ENCODE measurements at places on chromosomes 16 and 17.

DNA sequence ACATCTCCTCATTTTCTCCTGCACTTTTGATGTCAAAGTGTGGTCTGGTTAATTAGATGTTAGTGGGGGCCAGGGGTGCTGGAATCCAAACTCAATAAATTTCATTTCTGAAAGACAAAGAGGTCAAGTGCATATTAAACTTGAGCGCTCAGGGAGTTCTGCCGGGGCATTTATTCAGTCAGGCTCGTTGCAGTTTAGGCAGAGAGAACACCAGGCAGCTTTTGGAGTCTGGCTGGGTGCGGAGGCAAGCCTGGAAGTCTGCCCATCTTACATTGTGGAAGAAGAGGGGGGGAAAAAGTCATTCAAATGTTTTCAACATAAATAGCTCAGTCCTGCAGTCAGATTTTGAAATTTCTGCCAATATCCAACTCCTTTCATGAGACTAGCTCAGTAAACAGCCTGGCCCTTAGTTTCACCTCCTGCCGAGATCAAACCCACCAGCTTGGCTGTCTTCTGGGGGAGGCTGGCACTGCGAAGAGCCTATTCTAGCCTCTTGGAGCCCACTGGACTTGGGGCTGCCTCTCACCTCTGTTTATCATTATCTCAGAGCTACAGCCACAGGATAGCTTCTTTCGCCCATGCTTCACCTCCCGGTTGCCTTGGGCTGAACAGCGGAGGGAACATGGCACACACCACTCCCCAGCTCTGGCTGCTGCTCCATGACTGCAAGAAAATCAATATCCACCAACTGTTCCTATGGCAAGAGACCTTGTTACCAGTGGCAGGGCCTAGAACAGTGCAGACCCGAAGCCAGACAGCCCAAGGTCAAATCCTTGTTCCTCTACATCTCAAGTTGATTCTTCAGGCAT, 177.4 kb upstream of the CDH5 start:
- no peak for DNase-seq

GRCh38 chr17:33847900-33848299, 407.2 kb upstream of the CCL2 start:
- DNase-seq, result no peak

DNA sequence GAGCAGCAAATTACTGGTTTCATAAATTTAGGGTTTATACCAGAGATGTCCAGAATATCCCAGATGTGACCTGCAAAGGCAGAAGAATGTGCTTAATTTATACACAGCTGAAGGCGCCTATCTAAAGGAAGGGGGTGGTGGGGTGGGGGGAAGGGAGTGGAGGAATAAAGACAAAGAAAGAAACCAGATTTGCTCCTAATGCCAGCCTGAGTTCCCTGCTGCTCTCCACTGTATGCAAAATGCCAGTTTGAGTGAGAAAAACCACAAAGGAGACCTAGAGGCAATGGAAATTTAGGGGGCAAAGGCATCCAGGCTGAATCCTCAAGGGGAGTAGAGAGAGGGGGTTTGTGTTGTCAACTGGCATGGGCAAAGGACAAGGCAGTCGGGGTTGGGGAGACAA, 161.5 kb upstream of the TOX3 start:
- no peak for DNase-seq

- DNase-seq, result no peak
Observed at GRCh38 chr16:56910654-56911539, 21.0 kb upstream of the HERPUD1 start.

GRCh38 chr16:56673921-56674320, 4.3 kb downstream of the MT1H start:
- DNase-seq, result no peak

DNA sequence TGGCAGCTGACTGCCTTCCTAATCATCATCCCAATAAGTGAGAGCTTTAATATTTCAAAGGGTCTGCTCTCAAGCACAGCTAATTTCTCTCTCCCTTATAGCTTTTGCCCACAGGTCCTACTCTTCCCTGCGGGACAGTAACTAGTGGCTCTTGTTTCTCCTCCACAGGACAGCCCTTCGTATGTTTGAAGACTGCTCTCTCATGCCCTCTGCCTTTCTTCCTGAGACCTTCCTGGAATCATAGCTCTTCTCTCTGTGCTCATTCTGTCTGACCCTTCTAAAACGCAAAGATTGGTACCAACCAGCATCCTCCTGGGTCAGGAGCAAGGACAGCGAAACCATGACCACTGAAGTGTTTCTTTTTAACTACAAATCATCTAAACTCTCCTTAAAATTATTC, 168.9 kb downstream of the GRIN2A start:
- DNase-seq, result no peak

DNA sequence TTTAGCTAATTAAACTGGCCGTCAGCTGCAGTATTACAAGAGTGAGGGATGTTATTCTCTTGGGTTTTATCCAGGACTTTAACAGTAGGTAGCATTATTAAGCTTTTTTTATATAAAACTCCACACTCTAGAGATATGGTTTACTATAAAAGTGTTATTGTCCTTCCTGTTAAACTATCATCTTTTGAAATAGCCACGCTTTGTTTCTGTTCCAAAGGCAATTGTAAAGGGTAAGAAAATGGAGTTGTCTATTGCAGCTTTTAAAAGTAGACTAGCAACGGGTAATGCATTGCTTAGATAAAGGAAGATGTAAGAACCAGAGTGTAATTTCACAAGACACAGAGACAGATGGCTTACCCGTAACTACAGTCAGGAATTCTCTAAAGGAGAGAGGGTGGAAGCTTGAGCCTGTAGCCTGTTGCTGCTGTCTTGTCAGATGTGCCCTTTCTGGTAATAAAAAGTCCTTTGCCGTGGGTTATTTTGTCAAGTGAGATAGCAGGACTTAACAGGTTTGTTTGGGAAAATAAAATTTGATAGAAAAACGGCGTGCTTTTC, 56.4 kb downstream of the WWOX start:
- no peak for DNase-seq

DNA sequence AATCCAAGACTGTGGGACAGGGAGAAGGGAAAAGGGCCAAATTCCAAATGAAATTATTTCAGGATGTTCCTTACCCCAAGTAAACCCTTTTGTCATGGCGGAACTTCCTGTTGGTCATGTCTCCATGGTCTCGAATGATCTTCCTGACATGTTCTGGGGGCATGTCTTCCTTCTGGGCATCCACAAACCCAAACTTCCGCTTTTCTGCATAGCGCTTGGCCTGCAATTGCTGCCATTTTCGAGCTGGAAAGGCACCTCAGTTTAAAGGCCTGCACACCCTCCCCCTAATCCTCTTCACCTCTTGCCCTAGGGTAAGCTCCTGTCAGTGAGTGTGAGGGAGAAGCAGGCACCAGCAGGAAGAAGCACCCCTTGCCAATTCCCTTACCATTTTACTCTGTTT, 1.2 kb downstream of the PRPF8 start:
- DNase-seq, result no peak

DNA sequence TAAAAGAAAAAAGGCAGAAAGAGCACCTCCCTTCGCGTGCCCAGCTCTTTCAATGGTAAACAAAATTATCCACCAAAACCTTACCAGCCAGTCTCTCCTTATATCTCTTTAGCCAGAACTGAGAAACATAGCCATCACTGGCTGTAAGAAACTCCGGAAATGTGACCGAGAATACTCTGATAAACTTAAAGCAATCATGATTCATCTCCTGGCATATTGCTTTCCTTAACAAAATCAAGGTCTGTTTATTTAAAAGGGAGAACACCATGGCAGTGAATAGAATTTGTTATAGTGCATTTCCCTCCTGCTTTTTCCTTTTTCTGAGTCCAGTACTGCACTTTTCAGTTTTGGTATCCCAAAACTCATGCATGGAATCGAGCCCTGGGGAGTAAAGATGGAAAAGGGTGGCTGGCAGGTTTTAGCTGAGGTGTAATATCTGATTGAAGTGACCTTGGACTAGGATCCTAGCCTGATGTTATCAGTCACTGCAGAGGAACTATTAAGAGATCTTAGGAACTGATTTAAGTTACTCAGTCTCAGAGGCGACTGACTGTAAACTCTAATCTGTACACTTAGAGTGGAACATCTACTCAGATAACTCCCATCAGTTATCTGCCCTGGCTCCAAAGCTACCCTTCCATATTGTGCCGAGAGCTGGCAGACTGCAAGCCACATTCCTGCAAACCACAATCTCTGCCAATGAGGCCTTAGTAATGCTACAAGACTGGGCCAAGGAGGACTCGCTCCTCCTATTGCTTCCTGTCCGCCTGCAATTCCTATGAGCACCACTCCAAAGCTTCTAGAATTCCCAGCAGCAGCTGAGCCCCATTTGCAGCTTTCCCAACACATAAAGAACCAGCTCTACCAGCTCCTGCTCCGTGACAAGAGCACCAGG, 7.4 kb upstream of the COX10 start:
- no peak for DNase-seq

DNA sequence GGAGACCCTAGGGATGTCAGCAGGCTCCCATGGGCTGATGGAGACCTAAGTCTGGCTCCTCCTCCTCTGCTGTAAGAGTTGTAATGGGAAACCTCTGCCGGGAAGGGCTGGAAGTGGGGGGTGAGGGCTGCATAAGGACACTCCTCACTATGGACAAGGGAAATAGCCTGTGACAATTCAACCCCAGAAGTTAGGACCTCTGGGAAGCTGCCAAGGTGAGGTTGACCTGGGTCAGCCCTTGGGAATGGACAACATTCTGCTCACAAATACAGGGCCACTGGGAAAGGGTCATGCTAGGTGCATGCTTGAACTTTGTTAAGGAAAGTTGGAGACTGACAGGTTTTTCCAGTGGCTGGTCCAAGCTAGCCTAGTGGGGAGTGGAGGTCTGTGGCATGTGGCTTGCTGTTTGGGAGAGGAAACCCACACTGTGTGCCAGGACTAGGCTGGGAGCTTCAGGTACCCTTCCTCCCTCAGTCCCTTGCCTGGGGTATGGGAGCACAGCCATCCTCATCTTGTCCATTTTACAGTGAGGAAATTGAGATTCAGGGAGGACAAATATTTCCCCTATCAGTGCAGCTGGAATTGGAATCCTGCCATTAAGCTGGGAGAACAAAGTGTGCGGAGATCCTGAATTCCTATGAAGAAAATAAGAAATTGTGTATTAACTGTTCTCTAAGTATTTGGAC, 190.4 kb downstream of the SALL1 start:
- DNase-seq, result no peak

- DNase-seq, result no peak
Observed at GRCh38 chr16:48152226-48152625, 3.6 kb downstream of the ABCC12 start.

GRCh38 chr17:343875-344752, 8.5 kb downstream of the RPH3AL start:
- no peak for DNase-seq

DNA sequence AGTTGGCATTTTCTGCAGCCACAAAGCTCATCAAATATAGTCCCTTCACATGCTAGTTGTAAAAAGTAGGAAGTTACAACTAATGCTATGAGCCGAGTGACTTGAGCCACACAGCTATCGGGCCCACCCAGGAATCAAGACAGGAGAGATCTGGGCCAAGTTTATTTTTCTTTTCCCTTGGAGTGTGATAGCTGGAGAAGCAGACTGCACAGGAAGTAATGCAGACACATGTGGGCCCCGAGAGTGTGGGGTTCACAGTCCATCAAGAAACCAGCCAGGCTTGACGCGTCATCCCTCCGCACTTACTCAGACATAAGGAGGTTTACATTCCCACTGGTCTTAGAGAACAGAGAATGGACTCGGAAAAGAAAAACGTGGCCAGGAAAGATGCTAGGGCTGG, 403.1 kb upstream of the CDH11 start:
- DNase-seq, result no peak

DNA sequence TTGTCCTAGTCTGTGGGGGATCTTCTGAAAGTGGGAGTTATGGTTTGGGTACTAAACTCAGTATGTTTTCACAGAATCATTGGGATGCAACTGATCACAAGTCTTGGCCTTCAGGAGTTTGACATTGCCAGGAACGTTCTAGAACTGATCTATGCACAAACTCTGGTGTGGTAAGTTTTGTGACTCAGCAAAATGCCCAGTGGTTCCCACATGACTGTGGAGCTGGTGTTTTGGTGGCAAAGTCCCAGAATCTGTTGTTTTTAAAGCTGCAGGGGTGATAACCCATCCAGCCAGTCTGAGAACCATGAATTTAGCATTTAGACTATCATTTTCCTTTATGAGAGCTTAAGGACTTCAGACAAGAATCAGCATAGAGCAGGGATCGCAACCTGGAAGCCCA, 40.6 kb downstream of the GDE1 start:
- DNase-seq, result no peak

DNA sequence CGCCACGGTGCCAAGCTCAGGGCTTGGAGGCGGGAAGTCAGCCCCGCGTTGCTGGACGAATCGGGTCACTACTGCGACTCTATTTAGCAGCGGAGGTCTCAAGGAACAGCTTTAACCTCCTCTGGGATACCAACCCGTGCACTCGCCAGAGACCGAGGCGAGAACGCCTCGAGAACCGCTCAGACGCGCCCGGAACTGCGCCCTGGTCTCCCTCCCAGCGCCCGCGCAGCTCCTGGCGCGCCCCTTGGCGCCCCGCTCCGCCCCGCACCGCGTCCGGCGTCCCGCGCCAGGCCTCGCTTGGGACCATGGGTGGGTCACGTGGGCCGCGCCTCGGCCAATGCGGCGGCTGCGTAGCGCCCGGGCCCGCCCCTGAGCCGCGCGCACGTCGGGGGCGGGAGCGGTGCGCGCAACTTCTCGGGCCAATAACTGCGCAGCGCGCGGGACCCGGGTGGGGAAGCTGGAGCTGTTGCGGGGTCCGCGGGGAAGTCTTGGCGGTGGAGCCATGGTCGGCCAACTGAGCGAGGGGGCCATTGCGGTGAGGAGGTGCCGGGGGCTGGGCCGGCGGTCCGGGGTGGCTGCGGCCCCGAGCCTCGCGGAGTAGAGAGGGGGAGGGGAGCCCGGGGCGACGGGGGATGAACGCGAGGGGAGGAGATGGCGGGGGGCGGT, at the start of the genes RPA1 and SMYD4:
Gene RPA1, plus strand, starts transcription at position 414 of the 666 bp plus-strand sequence. Its CDS starts 89 bp downstream, at position 503.
Gene SMYD4, minus strand, starts transcription at position 311 of the 666 bp plus-strand sequence. CDS start 1,908 bp downstream, outside the sequence.
- DNase-seq, result peak; percentile 88

DNA sequence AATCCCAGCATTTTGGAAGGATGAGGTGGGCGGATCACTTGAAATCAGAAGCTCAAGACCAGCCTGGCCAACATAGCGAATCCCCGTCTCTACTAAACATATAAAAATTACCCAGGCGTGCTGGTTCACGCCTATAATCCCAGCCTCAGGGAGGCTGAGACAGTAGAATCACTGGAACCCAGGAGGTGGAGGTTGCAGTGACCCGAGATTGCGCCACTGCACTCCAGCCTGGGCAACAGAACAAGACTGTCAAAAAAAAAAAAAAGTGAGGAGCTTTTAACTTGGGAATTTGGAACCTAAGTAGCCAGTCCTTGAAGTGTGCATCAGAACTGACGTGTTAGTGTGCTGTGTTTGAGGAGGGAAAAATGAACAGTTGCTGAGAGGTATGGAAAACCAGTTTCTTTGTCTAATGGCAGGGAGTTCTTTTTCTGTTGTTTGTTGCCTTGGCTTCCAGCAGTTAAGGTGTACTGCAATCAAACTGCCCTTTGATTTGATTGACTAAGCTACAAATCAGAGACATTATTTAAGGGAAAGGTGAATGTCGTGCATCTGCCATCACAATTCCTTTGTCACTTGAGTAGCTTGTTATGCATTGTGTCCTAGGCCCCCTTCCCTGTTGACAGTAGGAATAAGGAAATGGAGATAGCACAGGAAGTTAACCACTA, 8.6 kb upstream of the DUSP14 start:
- no peak for DNase-seq

Measured in activated naive CD4-positive, alpha-beta T cell (primary cell).